ENCODE measurements at places on chromosomes 5 and 9.

DNA sequence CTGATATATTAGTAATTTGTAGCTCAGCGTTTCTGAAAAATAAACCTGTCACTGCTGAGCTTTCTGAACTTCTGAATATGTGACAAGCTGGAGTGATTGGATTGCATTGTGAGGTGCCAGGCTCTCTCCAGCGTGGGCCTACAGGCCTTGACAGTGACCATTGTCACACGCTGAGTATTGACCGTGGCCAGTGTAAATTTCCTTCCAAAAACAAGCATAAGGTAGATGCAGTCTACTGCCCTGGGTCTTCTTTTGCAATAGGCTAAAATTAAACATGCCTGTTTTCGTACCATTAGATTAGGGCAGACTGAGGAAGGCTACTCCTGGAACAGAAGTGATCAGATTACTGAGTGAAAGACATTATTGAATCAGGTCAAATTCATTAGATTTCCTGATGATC, 60.2 kb downstream of the SPEF2 start:
- no peak for DNase-seq

- no peak for DNase-seq
Observed at GRCh38 chr9:78289474-78289873, 7.5 kb upstream of the PSAT1 start.

GRCh38 chr5:60822285-60822556, 21.8 kb downstream of the ELOVL7 start:
- DNase-seq = no peak

GRCh38 chr9:74083681-74084433, 413.3 kb upstream of the RORB start:
- no peak for DNase-seq

- no peak for DNase-seq
Observed at GRCh38 chr9:107942856-107943255, 453.3 kb upstream of the KLF4 start.

- DNase-seq = no peak
Observed at GRCh38 chr5:151781201-151781600, 9.4 kb downstream of the G3BP1 start.

DNA sequence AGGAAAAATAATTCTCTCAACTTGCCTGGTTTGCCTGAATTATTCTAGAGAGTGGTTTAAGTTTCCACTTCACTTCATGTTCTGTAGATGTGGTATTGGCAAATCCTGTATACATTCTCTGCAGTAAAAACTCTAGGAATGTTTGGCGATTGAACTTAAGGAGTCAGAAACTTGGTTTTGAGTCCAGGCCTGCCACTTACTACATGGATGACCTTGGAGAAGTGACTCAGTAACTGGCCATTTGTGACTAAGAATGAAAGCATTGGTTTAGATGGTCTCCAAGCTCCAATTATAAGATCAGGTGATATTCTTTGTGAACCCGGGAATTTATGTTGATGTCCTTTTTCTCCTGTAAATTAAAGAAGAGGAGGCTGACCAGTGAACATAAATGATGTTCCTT, 233.8 kb downstream of the GAS1 start:
- no peak for DNase-seq

- DNase-seq = no peak
Observed at GRCh38 chr5:125042261-125042890, 295.9 kb upstream of the ZNF608 start.

GRCh38 chr9:95140821-95141220, 176.7 kb downstream of the FANCC start:
- DNase-seq = no peak

GRCh38 chr9:125431741-125432271, 170.2 kb downstream of the GAPVD1 start:
- DNase-seq = no peak

GRCh38 chr9:128902351-128903078, 18.3 kb upstream of the PHYHD1 start:
- DNase-seq = peak; percentile 42

DNA sequence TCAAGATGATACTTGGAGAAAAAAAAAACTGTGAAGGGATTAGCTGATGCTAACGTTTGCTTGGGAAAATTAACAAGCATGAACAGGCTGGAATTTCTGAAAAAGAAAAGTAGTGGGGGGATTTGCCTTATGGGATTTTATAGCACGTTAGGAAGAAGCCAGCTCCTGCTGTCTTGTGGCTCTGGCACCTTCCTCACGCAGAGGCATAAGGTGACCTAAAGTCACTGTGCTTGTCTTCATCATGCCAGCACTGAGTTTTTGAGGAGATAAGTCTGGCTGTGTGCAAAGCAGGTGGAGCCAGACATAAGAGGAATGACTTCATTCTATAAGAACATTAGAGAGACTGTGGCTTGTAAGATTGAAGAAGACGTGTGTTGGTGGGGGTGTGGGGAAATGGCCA, 94.4 kb upstream of the MAP1B start:
- DNase-seq = no peak

DNA sequence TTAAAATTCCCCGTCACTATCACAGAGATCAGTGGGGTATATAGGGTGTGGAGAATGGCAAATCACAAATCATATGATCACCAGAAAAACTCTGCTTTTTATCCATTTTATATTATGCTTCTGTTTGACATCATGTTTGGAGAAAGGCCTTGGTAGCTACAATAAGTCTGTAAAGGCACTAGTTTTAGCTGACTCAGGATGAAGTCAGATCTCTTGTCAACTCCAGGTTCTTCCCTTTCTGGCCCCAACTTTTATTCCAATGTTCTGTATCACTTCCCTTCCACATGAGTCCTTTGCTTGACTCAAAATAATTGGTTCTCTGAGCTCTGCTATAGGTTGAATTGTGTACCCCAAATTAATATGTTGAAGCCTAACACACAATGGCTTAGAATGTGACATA, 484.9 kb downstream of the PTPRD start:
- no peak for DNase-seq

- DNase-seq = no peak
Observed at GRCh38 chr5:156456857-156457256, 129.9 kb downstream of the SGCD start.

DNA sequence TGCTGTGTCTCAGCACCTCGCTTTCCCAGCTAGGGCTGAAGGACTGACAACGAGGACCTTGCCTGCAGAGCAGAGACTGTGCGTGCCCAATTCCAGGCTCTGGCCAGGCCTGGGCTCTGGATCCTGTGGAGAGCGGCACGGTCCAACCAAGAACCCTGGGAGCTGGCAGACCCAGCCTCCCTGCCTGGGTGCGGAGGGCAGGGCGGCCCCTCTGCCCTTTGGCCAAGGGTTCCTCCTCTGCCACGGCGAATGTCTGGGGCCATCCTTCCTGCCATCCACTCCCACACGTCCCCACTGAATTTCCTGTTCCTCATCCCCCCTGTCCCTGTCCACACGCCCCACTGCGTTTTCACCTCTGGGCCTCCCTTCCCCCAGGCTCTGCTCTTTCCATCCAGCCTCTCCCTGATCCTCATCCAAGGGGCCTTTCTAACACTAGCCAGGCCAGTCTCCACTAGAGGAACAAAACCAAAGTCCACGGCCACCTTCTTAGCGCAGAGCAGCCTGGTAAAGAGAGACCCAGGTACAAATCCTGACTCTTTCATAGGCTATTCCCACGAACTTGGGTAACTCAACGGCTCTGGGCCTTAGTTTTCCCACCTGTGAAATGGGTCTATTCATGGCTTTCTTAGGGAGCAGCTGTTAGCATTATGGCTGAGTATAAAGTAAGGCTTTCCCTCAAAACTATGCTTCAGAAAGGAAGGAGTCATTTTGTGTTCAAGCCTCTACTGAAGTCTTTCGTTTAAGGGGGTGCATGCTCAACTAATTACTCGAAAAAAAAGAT, 95.5 kb upstream of the PHYKPL start:
- DNase-seq = no peak

GRCh38 chr5:174720612-174721529, 3.5 kb upstream of the MSX2 start:
- DNase-seq = no peak

DNA sequence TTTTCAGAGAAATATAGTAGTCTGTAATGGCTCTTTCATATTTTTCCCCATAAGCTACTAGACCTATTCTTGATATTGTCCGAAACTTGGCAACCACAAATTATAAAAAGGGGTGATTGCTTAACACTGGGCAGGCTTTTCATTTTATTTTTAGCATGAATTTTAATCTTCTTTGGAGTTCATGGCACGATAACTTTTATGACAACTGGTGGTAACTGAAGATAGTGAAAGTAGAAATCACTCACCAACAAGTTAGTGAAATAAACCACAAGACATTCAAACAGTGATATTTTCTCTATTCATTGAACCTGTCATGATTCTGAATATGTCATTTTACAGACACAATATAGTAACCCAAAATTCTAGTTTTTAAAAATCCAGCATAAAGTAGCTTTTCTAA, 213.9 kb downstream of the PRDM9 start:
- no peak for DNase-seq

- DNase-seq = no peak
Observed at GRCh38 chr5:33102551-33102950, 338.2 kb upstream of the TARS1 start.

GRCh38 chr5:58149746-58150145, 310.1 kb downstream of the PLK2 start:
- no peak for DNase-seq

GRCh38 chr9:127595611-127596010, 16.5 kb upstream of the STXBP1 start:
- no peak for DNase-seq

- no peak for DNase-seq
Observed at GRCh38 chr5:57232293-57233033, 58.6 kb downstream of the GPBP1 start.

DNA sequence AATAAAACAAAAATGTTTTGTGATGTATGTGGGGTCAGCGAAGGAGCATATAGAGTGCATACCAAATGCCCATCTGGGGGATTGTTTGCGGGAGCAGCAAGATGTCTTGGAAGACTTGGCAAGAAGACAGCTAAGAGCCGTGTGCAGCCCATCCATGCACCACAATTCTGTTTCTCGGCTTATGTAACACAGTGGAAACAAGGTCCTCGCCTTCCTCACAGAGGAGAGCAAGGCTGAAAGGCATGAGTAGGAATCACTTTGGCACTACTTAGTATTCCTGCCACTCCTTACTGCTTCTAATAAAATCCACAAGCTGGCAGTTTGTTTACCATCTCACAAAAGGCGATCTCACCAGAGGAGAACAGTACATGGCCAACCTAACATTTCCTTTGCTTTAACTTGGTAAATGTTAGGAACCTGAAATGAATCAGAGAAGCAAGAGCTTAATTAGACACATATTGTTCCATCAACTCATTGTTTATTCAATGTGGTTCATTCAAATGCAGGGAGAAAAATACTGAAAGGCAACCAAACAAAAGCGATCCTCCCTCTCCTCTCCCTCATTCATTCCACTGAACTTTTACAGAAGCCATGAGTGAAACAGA, 648.1 kb downstream of the ACTL7B start:
- DNase-seq = no peak

DNA sequence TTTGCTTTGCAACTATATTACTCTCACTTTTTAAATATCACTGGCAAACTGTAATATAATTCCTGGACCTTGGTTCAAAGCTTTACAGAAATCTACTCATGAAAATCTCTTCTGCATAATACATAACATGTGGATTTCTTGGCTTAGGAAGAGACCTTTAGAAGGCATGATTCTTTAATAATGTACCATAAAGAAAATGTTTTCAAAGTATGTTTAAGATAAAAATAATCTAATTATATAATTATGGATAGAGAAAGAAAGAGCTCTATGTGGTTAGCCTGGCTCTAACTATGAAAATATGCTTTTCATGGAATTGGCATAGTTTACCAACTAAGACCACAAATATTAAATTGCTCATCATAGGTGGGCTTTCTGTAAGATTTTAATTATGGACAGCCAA, 817.8 kb downstream of the TLE1 start:
- DNase-seq = no peak

DNA sequence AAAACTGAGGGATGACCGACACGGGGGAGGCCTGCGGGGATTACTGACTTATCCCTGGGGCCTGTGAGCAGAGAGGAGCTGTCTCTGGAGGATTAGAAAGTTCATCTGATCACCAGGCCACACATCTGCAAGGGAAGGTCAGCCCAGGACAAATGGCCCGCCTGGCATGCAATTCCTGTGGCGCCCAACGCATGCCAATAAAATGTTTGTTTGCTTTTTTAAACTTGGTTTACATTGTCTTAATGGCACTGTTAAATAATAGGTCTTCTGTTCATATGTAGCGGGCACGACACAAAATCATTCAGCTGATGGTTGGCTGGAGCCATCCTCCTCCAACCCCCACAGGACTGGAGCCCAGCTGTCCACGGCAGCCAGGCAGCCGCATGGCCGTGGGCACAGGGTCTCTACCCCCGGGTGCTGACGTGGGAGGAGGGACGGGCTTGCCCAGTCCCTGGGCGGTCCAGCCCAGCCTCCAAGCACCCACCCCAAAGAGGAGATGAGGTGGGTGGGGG, 41.0 kb upstream of the SLC12A7 start:
- DNase-seq = no peak

GRCh38 chr5:66255714-66256113, 111.6 kb downstream of the SREK1 start:
- DNase-seq = no peak

GRCh38 chr5:173775261-173776197, 112.6 kb upstream of the CPEB4 start:
- no peak for DNase-seq

GRCh38 chr9:22228542-22228941, 218.1 kb upstream of the DMRTA1 start:
- DNase-seq = no peak

DNA sequence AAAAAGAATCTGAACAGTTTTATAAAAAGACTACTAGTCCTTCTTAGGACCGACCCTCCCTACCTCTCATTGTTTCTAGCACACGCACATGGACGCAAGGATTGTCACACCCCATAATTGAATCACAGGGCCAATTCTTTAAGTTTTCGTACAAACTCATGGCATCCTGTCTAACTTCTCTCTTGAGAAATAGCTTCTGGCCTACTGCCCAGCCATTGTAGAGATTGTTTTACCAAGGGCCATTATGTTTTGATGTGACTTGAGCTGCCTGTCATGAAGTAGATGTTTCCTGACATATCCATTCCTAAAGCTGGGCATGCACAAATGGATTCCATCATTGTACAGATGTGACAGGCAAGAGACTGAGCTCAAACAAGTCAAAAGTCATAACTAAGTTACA, 1672.1 kb upstream of the C9orf72 start:
- no peak for DNase-seq

DNA sequence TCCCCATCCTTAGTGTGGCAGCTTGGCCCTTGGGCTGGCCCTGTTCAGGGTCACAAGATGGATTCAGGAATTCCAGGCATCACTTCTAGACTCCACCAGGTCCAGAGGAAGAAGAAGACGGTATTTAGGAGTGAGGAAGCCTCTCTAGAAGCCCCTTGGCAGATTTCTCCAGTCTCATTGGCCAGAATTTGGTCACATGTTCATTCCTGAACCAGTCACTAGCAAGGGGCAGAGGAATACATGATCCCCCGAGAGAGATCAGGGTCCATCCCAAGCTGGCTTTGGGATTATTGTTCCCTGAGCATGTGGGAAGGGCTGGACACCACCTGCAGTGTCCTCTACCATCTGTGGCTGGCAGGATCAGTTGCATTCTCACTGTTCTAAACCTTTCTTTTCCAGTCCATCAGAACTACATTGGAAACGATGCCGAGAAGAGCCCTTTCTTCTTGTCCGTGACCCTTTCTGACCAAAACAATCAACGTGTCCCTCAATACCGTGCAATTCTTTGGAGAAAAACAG, 48.5 kb downstream of the GARNL3 start:
- no peak for DNase-seq
